Activated CD4-positive, alpha-beta T cell treated with anti-CD3 and anti-CD28 coated beads for 1 hour (primary cell): ENCODE measurements at places on chromosomes 5 and 9.

GRCh38 chr9:23563517-23563916, 262.5 kb downstream of the ELAVL2 start:
- DNase-seq: no peak

DNA sequence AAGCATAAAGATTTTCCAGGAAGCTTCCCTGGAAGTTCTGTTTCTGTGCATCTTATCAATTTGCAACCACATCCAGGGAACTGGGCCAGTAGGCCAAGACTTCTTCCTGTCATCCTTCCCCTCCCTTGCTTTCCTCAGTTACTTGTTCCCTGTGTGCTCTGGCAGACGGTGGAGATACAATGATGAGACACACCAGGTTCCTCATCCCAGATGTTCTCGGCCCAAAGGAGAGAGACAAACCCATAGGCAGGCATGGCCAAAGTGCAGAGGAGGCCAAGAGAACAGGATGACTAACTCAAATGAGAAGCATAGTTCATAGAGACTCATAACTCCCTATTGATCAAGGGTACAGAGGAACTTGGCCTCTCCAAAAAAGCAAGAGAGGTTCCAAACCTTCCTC, 652.6 kb downstream of the CCDC171 start:
- DNase-seq: no peak

DNA sequence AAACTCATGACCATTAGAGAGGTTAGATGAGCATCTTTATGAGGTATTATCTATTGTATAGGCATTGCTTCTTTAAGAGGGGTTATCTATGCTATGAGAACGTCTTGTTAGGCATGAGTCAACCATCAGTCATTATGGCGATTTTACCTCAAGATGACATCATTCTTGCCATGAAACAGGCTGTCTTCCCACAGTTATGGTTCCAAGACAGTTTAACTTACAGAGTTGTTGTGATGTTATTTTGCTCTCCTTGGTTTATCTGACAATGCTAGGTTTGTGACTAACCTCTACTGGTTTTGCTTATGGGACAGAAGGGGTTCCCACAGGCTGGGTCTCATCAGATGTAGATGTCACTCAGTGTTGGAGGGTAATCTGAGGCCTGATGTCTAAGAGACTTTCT, 1864.7 kb upstream of the ACO1 start:
- DNase-seq: no peak

DNA sequence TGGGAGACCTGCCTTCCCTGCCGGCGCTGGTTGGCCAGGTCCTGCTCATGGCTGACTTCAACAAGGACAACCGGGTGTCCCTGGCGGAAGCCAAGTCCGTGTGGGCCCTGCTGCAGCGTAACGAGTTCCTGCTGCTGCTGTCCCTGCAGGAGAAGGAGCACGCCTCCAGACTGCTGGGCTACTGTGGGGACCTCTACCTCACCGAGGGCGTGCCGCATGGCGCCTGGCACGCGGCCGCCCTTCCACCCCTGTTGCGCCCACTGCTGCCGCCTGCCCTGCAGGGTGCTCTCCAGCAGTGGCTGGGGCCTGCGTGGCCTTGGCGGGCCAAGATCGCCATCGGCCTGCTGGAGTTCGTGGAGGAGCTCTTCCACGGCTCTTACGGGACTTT, 10.6 kb downstream of the DIPK1B start:
- DNase-seq: no peak

DNA sequence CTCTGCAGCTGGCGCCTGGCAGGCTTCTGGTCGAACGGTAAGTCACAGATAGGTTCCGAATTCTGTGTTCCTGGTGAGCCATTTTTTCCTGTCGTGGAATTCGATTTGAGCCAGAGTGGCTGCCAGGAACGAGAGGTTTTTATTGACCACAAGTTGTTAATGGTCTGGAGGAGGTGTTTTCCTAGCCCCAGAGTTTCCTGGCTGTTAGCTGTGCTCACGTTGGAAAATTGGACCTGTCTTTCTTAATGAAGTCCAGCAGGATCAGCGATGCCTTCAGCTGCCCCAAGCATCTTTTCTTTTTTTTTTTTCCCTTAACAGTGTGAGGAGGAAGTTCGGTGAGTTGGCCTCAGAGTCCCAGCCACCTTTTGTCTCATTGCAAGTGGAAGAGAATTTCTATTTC, 62.9 kb downstream of the COL5A1 start:
- DNase-seq: no peak

DNA sequence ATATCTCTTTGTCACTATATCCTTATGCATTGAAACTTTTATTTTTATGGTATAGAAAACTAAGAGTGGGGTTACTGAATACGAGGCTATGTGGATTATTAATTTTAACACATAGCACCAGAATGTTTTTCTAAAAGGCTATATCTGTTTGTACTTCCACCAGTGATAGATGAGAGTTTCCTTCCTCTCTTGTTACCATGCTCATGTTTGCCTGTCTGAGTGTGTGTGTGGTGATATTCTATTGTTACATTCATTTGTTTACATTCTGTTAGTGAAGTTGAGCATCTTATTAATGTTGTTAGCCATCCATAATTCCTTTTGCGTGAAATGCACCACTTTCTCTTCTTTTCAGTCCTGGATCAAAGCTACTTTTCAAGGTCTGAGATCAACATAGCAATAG, 54.1 kb upstream of the ALDH1A1 start:
- no peak for DNase-seq

- no peak for DNase-seq
Measured at GRCh38 chr9:126506361-126507317, 107.1 kb upstream of the LMX1B start.

DNA sequence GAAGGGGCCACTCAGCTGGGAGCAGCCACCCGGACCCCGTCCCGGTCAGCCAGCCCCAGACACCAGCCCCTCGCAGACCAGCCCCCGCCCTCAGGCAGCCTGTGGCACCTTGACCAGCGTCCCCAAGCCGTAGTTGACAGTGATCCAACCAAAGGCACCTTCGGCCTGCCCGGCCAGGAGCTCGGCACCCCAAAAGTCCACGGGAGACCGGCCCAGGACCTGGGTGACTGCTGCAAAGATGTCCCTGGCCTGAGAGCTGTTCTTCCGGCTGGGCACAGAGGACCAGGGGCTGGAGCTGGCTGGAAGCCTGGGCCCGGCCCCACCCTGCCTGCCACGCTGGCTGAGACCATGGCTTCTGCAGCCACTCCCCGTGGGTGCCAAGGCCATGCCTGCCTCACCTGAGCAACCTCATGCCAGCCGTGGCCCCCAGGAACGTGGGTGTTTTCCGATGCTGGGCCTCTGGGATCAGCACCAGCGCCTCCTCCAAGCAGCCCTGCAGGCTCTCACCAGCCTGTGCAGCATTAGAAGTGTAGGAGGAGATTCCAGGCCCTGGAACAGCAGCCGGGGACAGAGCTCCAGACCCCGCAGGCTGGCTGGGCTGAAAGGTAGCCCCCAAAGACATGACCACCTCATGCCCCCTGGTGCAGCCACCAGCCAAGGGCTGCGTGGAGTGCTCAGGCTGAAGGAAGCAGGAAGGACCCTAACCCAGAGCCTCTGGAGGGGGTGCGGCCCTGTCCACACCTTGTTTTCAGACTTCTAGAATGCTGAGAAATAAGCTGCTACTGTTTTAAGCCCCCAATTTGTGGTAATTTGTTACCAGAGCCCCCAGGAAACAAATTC, 4.2 kb downstream of the ENTPD8 start:
- DNase-seq: no peak

DNA sequence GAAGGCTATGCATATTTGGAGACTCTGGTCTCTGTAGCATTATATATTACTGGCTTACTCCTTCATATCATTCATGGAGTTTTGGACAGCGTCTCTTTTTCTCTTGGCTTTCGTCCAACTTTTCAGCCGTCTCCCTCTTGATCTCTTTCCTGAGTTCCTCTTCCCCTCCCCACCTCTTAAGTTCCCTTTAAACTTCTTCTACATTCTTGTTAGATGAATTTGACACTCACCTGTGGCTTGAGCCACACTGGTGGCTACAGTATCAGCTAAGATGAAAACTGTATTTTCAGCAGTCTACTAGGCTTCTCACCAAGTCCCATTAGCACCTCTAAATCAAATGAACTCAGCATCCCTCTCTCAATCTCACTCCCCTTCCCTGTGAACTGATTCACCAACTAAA, 128.1 kb downstream of the STARD4 start:
- DNase-seq: no peak

DNA sequence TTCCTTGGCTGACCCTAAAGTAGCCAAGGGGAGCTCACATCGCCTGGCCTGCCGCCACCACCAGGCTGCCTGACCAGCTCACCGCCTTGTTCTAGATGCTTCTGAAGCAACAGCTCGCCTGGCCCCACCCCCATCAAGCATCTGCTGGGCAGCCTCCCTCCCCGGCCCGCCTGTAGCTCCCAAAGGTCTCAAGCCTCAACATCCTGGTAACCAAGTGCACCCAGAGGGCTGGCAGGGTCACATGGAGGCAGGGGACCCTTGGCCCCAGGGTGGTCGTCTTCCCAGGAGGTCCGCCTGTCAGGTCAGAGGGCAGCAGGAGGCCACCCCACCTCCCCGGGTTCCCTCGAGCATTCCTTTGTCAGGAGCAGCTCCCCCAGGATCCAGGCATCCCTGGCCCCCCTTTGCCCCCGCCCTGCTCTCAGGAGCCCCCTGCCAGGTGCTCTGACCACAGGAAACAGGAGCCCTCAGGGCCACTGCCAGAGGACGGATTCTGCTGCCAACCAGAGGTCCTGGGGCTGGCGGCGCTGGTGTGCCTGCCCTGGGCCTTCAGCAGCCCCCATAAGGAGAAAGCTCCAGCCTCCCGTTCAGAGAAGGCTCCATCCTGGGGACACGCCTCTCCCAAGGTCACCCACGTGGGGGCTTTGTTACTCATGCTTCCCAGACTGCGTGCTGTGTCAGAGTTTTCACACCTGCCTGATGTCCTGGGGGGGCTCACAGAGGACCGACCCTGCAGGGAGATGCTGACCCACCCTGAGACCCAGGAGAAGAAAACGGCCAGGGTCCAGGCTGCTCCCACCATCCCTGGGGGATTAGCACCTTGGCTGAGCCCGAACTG, 3.5 kb upstream of the LRRC14B start:
- no peak for DNase-seq

DNA sequence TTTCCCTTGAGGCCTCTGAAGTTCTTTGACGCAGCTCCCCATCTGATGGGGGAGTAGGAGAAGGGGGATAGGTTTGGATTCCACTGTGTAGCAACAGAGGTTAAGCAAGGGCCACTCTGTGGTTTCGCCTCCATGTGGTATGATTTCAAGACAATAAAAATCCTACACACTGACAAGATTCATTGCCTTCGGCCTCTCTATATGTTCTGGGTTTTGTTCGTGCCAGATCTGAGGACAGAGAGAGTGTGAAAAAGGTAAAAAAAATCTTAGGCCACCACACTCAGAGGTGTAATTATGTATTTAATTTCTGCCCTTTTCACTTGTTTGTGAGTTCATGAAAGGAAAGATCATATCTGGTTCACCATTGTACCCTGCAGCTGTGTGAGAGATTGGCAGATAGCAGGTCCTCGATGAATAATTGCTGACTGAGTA, 715.2 kb upstream of the ZNF608 start:
- DNase-seq: no peak

GRCh38 chr5:115838885-115839518, 2.4 kb downstream of the ATG12 start:
- DNase-seq: no peak

GRCh38 chr5:62617943-62618342, 39.3 kb downstream of the LRRC70 start:
- DNase-seq: no peak

DNA sequence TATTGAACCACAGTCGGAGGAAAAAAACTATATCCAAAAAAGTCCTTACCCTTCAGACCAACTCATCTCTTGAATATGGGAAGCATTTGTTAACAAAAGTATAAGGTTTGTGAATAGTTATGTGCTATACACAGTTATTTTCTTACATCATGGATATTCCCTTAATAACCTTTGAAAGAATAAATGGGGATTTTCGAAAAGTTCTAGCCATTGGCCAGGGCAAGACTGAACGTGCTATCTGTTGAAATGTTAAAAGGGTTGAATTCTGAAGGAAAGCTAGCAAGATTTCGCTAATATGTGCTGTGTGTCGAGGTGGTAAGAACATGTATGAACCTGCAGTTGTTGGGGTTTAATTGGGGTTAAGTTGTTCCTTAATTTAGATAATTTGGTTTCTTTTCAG, 140.8 kb downstream of the SMARCA2 start:
- no peak for DNase-seq

GRCh38 chr5:961711-962240, 46.8 kb upstream of the NKD2 start:
- DNase-seq: no peak

DNA sequence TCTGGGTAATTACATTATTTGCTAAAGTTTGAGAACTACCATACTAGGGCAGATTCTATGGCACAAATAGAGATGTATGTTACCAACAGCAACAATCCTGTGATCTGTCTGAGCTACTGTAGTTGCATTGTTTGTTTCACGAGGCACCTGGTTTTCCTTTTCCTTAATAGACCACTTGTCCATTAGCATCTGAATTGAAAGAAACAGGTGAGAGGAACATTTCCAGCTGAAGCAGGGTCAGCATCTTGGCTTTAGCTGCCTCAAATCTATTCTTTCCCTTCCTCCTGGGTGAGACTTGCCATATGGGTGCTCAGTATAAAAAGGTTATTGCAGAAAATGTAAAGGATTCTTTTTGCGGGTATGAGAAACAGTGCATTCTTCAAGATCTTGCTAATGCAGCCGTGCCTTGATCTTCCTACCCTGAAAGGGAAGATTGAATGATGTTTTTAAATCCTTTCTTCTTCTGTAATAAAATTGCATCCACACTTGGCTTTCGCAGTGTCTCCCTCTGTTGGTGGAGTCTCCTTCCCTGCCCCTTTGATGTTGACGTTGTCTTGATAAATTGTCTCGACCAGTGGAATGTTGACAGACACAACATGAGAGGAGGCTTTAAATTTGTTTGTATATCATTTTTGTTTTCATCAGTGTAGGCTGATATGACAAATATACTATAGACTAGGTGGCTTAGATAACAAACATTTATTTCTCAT, 118.0 kb upstream of the BRINP1 start:
- no peak for DNase-seq

DNA sequence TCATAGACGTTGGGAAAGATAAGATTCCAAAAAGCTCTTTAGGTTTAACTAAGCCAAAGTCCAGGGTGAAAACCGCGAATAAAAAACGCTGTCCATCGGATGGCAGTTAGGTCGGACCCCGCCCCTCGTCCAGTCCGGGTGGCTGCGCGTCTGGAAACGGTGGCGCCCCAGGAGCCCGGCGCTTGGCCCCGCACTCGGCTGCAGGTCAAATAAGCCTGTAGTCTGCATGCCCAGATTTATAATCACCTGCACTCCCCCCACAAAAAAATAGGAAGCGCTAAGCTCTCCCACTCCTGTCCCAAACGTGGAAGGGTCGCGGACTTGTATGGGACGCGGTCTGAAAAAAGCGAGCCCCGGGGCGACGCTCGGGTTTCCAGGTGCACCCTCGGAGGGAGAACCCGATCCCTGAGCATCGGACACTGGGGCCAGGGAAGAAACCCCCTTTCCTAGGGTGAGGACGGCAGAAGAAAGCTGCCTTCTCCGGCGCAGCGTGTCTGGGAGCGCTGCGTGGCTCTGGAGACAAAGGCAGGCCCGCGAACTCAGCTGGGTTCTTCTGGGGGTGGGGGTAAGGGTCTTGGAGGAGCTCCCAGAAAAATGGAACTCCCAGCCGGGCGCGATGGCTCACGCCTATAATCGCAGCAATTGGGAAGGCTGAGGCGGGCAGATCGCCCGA, 923 bp upstream of the ZBTB5 start:
- peak; percentile 22 for DNase-seq
